Keratinocyte (primary cell): ENCODE measurements at places on chromosomes 6 and 20.

- H3K4me1 ChIP-seq = peaks cover 44% of the 10 kb centered on the region
- DNase-seq = no peak
- H3K27ac ChIP-seq = no peak overlapping the region
- no peaks in the 10 kb centered on the region for H3K27me3 ChIP-seq
- H3K4me3 ChIP-seq = no peak overlapping the region
These were observed 20.6 kb upstream of the FBXO9 start for GRCh38 chr6:53044572-53044971.

DNA sequence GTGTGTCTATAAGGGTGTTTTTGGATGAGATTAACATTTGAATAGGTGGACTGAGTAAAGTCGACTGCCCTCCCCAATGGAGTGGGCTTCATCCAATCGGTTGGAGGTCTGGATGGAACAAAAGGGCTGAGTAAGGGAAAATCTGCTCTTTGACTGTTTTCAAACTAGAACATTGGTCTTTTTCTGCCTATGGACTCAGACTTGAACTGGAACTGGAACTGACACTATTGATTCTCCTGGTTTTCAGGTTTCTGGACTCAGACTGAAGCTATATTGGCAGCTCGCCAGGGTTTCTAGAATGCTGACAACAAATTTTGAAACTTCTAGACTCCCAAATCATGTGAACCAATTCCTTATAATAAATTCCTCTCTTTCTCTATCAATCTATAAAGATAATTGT is 498.9 kb upstream of the EPHA7 start:
- no peak for DNase-seq
- H3K4me3 ChIP-seq = no peak overlapping the region
- H3K27me3 ChIP-seq = no peaks in the 10 kb centered on the region
- no peaks in the 10 kb centered on the region for H3K4me1 ChIP-seq
- H3K36me3 ChIP-seq = no peaks in the 10 kb centered on the region

DNA sequence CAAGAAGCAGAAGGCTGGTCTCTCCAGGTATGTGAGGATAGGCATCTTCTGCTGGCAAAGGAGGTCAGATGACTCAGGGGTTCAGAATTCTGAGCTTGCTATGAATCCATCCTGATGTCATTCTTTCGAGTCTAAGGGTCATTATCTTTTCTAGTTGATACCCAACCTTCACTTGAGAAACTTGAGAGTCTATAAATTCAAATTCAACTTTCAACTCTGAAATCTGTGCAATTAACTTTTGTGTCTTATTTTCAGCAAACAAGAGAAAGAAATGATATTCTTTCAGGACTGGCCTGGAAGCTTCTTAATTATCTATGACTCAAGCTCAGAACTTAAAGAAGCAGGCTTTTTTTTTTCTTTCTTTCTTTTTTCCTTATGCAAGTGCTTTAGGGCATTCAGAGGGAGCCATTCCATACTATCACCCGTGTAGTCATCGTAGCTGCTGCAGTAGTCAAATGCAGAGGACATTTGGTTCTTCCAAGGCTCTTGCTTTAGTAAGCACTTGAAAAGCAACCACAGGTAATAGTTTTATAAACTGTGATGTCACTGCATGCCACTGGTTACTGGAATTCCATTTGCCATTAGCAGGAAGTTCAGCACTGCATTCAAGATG is 93.0 kb downstream of the ADTRP start:
- peak; percentile 76 for DNase-seq
- no peak overlapping the region for H3K4me3 ChIP-seq
- H3K36me3 ChIP-seq = no peaks in the 10 kb centered on the region
- H3K27ac ChIP-seq = peak overlapping the region; percentile 65

DNA sequence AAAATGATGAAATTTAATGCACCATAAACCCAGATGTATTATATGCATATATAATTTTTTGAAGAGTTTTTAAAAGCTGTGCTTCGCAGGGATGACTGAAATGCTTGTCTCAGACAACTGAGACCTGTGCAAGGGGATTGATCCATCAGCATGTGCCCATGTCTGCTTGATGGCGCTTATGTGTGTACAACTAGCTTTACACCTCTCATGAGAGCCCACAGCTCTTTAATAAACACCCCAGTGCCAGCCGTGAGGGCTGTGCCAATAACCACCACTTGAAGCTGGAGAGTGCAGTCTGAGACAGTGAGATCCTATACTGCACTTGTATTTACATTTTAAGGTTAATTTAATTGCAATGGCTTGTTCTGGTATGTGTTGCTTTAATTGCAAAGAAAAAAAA is 225.5 kb downstream of the BCKDHB start:
- H3K27me3 ChIP-seq = no peaks in the 10 kb centered on the region
- DNase-seq = no peak
- H3K4me3 ChIP-seq = no peak overlapping the region
- no peaks in the 10 kb centered on the region for H3K36me3 ChIP-seq

DNA sequence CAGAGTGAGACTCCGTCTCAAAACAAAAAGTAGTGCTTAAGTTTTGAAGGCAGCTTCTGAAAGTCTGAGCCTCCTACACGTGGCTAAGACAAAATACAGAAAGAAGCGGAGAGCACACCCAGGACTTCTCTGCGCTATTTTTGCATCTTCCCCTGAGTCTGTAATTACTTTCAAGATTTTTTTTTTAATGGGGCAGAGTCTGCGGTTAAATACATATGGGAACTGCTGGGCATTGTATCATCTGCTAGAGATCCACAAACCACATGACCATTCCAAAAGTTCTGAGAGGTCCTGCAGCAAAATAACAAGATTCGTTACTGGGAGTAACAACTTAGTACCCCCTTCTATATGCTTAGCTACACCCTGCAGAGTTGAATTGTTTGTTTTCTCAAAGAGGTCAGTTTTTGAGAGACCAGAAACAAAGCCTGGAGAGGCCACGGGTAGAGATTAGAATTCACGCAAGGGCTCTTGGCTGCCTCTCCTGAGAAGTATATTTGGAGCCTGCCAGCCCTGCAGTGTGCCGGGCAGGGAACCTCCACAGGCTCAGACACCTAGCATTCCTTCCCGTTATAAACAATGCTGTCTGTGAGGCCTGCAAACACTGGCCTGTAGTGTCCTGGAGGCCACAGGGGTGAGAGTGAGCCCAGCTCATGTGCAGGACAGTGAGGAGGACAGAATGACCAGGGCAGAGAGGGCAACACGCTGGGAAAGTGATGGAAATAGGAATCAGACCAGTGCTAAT is 48.2 kb upstream of the FAM50B start:
- H3K27ac ChIP-seq = no peak overlapping the region
- peaks cover 48% of the 10 kb centered on the region for H3K4me1 ChIP-seq
- H3K36me3 ChIP-seq = no peaks in the 10 kb centered on the region
- DNase-seq = no peak

GRCh38 chr6:107398001-107398400 is 61.4 kb downstream of the PDSS2 start:
- H3K27me3 ChIP-seq = no peaks in the 10 kb centered on the region
- no peak overlapping the region for H3K4me3 ChIP-seq
- H3K27ac ChIP-seq = no peak overlapping the region
- no peaks in the 10 kb centered on the region for H3K36me3 ChIP-seq

GRCh38 chr20:37394543-37395409 is 48.8 kb downstream of the SRC start:
- H3K4me3 ChIP-seq = no peak overlapping the region
- H3K4me1 ChIP-seq = peaks cover 12% of the 10 kb centered on the region
- no peak overlapping the region for H3K27ac ChIP-seq
- H3K36me3 ChIP-seq = peaks cover 30% of the 10 kb centered on the region
- DNase-seq = peak; percentile 68

GRCh38 chr6:20876561-20876960 is 342.3 kb downstream of the CDKAL1 start:
- no peaks in the 10 kb centered on the region for H3K27me3 ChIP-seq
- H3K27ac ChIP-seq = no peak overlapping the region
- H3K4me3 ChIP-seq = no peak overlapping the region
- DNase-seq = no peak

- no peaks in the 10 kb centered on the region for H3K27me3 ChIP-seq
- H3K4me3 ChIP-seq = no peak overlapping the region
- no peaks in the 10 kb centered on the region for H3K36me3 ChIP-seq
- no peaks in the 10 kb centered on the region for H3K4me1 ChIP-seq
- no peak overlapping the region for H3K27ac ChIP-seq
These were observed 64.2 kb downstream of the LMBRD1 start for GRCh38 chr6:69732640-69733039.

DNA sequence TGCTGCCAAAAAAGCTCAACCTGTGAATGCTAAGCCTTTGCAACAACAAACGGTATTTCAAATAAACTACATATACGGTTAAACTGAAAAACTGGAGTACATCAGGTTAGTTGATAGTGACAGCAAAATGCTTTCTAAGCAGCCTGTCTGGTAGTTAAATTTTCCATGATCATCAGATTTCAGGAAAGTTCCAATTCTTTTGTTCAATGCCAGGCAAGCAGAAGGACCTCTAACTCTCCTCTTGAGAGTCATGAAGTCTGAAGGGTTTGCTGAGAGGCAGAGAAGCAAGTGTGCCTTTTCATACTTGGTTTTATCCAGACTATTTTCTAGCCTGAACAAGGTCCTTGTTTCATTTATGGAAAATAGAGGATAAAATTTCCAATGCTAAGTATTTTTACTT is 4.5 kb downstream of the FLRT3 start:
- DNase-seq = no peak
- H3K36me3 ChIP-seq = no peaks in the 10 kb centered on the region
- H3K4me1 ChIP-seq = peaks cover 14% of the 10 kb centered on the region
- H3K27ac ChIP-seq = no peak overlapping the region

- H3K27ac ChIP-seq = no peak overlapping the region
- peaks cover 2% of the 10 kb centered on the region for H3K36me3 ChIP-seq
- no peaks in the 10 kb centered on the region for H3K4me1 ChIP-seq
- no peaks in the 10 kb centered on the region for H3K27me3 ChIP-seq
- peak; percentile 9 for DNase-seq
- H3K4me3 ChIP-seq = no peak overlapping the region
These were observed 28.9 kb downstream of the STX7 start for GRCh38 chr6:132483779-132484679.

- H3K27ac ChIP-seq = no peak overlapping the region
- no peaks in the 10 kb centered on the region for H3K36me3 ChIP-seq
- peaks cover 22% of the 10 kb centered on the region for H3K4me1 ChIP-seq
- DNase-seq = no peak
These were observed 130.7 kb upstream of the KCNK16 start for GRCh38 chr6:39453241-39453640.

- peaks cover 66% of the 10 kb centered on the region for H3K4me1 ChIP-seq
- H3K27me3 ChIP-seq = no peaks in the 10 kb centered on the region
- peak overlapping the region; percentile 22 for H3K4me3 ChIP-seq
- no peaks in the 10 kb centered on the region for H3K36me3 ChIP-seq
- peak overlapping the region; percentile 98 for H3K27ac ChIP-seq
These were observed 8.0 kb upstream of the IER3 start for GRCh38 chr6:30752157-30752927.

DNA sequence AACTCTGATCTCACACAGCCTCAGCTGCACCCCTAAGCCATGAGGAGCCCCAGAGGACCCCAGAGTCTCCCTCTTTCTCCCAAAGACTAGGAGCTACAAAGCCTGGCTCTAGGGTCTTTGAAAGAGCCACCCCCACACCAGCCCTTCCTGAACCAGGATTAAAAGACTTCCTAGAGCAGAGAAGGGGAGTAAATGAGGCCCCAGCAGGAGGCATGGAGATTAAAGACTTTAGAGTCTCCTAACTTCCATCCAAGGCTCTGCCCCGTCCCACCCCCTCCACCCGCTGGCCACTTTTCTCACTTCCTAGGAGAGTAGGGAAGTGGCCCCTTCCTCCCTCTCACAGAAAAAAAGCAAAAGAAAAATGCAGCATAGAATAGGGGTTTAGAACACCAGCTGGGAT is 1.7 kb downstream of the PREX1 start:
- peaks cover 21% of the 10 kb centered on the region for H3K27me3 ChIP-seq
- H3K4me3 ChIP-seq = no peak overlapping the region
- H3K36me3 ChIP-seq = no peaks in the 10 kb centered on the region
- no peak overlapping the region for H3K27ac ChIP-seq
- H3K4me1 ChIP-seq = peaks cover 19% of the 10 kb centered on the region

GRCh38 chr20:62970307-62971210 is 18.1 kb downstream of the SLC17A9 start:
- no peak overlapping the region for H3K4me3 ChIP-seq
- no peak for DNase-seq
- no peaks in the 10 kb centered on the region for H3K36me3 ChIP-seq
- peaks cover 5% of the 10 kb centered on the region for H3K4me1 ChIP-seq

DNA sequence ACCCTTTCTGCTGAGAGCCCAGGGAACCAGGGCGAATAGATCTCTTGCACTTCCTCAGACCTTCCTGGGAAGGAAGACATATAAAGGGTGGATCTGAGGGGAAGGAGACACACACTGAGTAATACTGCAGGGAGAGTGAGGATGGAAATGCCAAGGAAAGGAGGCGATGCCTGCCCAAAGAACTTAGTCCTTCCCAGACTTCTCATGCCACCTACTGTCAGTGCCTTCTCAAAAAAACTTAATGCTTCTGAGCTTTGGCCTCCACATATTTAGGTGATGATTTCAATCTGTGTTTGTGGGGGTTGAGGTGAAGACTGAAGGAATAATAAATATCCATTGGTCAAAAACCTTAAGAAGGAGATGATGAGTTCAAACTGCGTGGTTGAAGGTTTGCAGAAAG is 9.7 kb downstream of the BTN3A1 start:
- no peaks in the 10 kb centered on the region for H3K36me3 ChIP-seq
- no peak overlapping the region for H3K4me3 ChIP-seq
- no peaks in the 10 kb centered on the region for H3K4me1 ChIP-seq
- DNase-seq = no peak
- no peak overlapping the region for H3K27ac ChIP-seq

DNA sequence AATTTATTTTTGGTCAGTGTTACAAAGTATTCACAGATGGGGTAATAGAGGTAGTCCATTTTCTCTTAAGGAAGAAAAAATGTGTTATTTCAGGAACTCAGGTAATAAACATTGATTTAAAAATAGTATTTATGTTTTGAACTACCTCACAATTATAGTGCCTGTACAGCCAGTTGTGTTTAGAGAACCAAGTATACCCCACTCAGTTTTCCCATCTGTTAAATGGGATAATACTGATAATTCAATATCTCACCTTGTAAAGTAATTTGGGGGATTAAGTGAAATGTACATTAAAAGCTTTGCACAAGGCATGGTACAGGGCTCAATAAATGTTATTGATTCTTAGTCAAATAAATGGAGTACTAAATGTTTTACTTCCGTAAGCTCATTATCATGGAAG is 4.7 kb downstream of the ZNF451 start:
- peaks cover 24% of the 10 kb centered on the region for H3K4me1 ChIP-seq
- H3K36me3 ChIP-seq = peaks cover 26% of the 10 kb centered on the region
- H3K4me3 ChIP-seq = no peak overlapping the region
- DNase-seq = no peak
